ENCODE measurements at places on chromosomes 12 and 14.

GRCh38 chr12:51744235-51744634, 104.3 kb downstream of the FIGNL2 start:
- DNase-seq = no peak

DNA sequence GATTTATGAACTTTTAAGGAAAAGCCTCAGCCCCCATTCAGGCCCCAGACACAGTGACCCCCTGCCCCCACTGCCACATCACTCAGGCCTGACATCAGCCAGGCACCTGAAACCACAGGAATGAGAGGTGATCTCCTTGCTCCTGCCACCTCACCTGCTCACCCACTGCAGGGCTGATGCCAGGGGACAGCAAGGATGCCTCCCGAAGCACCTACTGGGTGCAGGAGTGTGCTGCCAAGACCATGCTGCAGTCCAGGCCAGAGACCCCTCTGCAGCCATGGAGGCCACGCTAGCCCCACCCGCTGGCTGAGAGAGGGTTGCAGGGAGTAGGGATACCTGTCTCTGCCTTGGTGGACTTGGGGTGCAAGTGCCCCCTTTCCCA, 18.6 kb upstream of the KRT7 start:
- DNase-seq = no peak

DNA sequence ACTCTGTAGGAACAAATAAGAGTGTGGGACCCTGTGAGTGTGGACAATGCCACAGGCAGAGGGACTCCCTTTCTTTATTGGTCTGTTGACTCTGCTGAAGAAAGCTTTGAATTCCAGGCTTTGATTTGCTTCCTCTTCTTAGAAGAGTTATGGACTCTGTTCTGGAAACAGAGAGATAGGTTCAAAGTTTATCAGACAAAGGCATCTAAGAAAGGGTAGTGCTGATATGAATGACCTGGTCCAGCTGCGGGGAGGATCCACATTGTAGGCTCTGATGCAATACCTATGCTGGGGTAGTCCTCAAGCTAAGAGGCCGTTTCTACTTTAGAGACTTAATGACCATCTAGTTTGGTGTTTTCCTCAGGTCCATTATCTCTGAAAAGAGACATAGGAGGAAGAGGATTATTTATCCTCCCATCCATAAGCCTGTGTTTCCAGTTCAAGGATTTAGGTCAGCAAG, 10.7 kb upstream of the IKZF4 start:
- no peak for DNase-seq

GRCh38 chr14:37589715-37590427, 5.2 kb downstream of the FOXA1 start:
- no peak for DNase-seq

- no peak for DNase-seq
These were observed 2.0 kb downstream of the BHLHE41 start for GRCh38 chr12:26122681-26123481.

DNA sequence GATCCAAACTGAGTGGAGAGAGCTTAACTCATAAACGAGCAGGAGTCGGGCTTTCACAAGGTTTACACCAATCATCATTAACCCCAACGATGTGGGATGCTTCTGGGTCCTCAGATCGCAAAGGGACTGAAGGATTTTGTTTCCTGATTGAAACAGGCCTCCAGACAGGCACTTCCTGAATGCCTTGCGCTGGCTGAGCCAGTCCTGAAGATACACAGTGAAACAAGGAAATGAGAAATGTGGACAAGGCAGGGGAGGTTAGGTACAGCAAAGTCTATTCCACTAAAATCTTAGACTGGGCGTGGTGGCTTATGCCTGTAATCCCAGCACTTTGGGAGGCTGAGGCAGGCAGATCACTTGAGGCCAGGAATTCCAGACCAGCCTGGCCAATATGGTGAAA, 30.7 kb downstream of the RBM19 start:
- DNase-seq = no peak

DNA sequence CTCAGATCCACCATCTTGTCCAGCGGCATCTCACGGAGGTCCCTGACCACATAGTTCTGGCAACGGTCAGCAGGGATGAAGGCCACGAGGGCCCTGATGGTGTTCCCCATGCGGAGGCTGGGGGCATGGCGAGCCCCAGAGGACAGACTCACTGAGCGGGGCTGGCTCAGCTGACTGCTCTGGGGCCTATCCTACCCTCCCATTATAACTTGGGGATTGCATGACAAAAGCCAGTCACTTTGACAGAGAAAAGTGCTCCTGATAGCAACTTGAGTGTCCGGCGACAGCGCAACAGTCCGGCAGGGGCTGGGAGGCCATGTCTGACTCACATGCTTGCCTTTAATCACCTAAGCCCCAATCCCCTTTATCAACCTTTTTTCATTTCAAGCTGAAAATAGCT, at the start of gene LRRC10:
Gene LRRC10 (minus strand): TSS at position 179 of the 400 bp plus-strand sequence. CDS start 69 bp downstream, at position 110.
- no peak for DNase-seq

DNA sequence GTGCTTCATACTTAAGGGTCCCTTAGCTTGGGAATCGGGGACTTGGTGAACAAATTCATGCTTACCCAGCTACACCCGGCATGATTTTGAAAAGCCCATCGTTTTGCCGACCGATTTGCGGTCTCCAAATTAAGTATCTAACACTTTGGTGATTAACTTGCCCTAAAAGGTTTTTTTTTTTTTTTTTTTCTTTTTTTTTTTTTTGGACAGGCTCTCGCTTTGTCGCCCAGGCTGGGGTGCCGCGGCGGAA, 843 bp upstream of the HSP90AA1 start:
- no peak for DNase-seq

- DNase-seq = no peak
These were observed 154.5 kb upstream of the FKBP4 start for GRCh38 chr12:2640281-2640680.

DNA sequence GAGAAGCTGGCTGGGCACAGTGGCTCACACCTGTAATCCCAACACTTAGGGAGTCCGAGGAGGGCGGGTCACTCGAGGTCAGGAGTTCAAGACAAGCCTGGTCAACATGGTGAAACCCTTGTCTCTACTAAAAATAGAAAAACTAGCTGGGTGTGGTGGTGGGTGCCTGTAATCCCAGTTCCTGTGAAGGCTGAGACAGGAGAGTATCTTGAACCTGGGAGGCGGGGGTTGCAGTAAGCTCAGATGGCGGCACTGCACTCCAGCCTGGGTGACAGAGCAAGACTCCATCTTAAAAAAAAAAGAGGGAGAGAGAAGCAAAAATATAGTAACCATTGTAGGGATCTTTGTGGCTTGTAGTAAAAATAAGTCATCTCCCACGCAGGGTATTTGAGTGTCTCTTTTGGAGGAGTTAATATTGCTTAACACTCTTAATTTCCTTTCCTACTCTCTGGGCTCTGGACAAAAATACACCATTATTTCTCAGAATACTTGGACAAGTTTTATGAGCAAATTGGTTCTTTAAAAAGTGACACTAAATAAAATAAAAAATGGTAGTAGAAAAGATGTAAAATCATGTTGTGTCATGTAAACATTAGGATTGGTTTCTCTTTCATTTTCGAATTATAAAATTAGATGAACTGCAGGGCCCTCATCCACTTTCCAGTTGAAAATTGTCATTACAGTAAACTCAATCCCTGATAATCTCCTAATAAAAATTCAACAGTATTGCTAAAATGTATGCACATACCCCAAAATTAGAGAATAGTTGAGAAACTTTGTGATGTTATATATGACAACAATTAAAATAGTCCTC, 61.1 kb upstream of the C12orf71 start:
- DNase-seq = no peak

DNA sequence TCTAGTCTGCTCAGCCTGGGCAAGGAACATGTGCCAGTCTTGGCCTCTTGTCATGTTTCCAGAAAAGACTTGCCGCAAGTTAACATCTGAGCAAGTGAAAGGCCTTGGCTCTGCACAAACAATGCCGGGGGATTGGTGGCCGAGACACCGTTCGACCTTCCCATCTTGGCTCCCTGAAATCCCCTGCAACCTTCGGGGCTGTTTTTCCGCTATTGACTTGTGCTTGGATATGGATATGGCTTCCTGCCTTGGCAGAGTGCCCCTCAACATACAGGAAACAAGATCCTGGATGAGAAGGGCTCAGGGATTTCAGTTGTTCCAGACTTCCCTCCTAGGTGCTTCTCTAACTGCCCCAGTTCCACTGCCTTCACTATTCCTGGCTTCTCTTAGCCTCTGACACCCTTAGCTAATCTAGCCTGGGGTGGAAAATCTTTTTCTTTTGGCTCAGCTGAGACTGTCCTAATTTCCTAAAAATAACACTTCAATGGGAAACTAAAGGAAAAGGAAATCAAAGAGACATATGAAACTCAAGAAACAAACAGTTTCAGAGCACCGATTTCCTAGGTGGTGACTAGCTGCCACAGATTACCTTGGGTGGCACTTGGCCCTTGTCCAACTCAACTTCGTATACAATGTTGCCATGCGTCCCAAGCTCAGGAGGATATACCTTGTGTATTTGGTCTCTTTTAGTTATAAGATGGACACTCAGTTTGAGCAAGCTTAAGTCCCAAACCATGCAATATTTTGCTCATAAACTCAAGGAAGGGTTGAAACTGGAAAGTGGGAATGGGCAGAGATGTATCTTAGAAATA, 33.9 kb downstream of the RDH12 start:
- DNase-seq = no peak

DNA sequence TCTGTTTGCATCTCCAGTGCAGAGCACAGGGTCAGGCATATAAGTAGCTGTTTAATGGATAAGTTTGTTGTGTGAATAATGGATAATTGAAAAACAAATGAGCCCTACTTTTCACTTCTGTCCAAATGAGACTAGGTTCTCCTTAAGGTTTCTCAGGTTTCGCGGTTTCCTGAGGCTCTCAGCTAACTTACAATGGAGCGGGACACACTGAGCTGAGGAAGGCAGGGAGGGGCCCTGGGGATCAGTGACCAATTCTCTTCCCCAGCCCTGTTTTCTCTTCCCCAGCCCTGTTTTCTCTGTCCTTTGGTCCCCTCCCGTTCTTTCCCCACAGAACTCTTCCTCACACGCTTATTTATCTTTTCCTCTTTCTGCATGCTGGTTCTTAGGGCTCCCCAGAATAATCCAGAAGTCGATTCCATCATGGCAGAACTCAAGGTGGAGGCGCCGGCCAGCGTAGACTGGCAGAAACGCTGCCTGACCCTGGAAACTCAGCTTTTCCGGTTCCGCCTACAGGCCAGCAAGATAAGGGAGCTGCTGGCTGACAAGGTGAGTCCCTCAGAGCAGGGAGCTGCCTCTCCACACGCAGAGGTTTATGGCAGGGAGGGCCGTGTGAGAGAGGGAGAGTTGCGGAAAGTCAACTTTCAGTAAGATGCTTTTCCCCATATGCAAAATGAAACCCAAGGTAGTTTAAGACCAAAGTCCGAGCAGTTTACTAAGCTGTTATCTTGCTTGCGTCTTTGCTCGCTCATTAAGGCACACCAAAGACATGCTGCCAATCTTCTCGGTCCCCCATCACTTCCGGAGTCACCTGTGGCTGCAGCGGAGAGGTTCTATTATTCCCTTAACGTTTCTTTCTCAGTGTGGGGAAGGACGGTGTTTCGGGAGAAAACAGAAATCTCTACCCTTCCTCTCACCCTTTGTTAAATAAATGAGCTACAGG, 8.6 kb downstream of the PLEKHH1 start:
- DNase-seq = no peak

- DNase-seq = no peak
These were observed 234.8 kb downstream of the PIK3C2G start for GRCh38 chr12:18496156-18496555.

DNA sequence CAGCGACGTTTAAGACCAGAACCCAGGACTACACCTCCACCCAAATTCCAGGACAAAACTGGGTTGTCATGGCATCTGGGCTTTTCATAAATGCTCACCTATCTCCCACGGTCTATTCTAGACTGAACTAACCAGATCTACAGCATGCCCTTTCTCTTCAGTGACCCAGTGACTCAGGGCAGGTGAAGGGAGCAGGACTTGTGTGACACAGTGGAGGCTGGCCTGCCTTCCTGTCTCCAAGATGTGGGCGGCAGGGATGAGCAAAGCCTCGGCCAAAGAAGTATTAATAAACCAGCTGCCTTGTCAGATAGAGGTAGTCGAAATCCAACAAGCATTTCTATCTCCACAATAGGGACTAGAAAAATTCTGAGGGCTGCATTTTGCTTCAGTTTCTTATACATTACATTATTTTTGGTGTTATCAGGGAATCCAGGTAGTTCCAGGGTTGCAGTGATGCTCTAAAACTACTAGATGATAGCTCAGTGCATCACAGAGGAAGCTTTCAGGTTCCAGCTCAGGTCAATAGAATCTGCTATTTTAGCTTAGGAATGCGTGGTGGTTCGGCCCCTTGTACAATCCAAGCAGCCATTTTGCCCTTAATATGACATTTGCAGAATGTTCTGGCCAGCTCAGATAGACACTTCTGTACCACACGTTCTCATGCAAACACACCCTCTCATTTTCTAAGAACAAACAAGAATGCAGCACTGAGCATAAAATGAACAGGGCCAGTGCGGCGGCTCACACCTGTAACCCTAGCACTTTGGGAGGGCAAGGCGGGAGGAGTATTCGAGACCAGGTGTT, 4.2 kb upstream of the GLRX5 start:
- DNase-seq = no peak

DNA sequence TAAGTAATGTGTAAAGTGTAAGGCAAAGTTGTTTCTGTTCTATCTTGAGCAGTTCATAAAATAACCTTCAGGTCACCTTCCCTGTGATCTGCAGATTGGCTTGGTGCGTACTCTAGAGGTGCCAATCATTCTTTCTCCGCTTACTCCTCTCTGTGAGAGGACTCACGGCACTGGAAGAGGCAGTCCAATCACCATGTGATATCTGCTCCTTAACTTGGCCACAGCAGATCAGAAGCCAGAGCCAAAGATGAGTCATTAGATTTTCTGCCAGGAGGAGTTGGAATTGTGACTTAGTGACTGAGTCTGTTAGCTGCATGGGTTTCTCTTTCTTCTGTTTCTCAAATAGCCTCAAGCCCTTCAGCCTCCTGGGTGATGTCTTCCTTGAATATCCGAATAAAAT, 165.5 kb downstream of the SLC41A2 start:
- DNase-seq = no peak

DNA sequence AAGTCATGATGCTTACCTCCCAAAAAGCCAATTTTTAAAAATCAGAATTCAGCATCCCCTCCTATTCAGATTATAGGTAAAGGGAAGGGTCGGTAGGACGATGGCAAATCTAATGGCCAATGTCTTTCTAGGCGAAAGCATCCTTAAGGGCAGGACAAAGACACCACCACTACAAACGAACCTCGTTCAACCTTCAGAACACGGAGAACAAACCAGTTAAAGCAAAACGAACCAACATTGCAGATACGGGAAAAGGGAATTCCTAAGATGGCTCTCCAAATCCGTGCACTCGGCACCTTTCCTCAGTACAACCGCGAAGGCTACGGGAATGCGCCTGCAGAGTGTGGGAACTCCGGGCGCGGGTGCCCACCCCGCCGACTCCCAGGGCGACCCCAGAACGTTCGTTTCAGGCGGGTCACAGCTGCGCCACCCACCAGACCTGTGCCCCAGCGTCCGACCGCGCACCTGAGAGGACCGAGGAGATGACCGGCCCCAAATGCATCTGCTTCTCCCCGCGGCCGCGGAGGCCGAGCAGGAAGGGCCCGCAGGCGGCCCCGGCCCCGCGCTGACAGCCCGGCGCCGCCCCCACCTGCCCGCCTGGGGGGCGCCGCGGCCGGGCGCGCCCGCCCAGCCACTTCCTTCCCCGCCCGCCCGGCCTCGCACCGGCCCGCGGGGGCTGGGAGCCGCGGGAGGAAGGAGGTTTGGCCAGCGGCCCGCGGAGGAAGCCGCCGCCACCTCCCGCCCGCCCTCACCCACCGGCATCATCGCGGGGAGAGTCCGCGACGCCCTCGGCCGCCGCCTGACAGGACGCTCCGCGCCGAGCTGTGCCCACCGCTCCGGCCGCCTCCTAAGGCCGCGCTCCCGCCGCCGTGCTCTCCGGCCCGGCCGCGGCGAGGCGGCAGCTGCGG, 578 bp downstream of the PPP1R13B start:
- no peak for DNase-seq

GRCh38 chr14:89178800-89179535, 238.1 kb downstream of the FOXN3 start:
- no peak for DNase-seq

Measured in stimulated activated CD8-positive, alpha-beta memory T cell treated with anti-CD3 and anti-CD28 coated beads, Interleukin-15, amount 100 ng/mL, for 24 hours (primary cell).